Thoracic aorta (tissue), 2 donors: ENCODE measurements at places on chromosomes 2 and 18.

GRCh38 chr2:207458582-207458981 lies 71.2 kb upstream of the CREB1 start:
- DNase-seq, result no peak

DNA sequence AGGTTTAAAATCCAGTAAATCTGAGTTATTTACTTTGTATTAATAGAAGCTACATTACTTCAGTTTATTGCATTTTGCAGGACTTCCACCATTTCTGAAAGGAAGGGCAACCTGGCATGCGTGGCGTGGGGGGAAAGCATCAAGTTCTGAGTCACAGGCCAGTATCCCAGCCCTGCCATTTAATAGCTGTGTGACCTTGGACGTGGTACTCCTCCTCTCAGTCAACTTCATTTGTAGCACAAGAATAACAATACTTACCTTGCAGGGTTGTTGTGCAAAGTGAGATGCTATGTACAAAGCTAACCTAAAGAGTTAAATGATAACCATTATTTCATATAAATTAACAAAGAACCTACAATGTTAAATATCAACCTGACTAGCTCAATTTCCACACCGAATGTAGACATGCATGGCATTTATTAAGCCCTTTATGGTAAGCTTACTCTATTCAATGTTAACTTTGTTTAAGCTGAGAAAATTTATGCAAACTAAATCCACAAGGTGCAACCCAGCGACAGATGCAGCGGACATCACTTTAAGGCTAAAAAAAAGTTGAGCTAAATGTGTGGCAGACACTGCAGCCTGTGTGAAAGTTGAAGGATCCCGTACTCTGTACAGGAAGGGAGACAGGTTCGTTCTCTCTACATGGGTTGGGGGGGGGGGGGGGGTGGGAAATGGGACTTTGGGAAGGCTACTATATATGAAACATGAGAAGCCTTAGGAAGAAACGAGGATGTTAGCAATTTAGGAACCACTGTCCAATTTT lies 17.2 kb upstream of the STPG4 start:
- DNase-seq, result no peak

DNA sequence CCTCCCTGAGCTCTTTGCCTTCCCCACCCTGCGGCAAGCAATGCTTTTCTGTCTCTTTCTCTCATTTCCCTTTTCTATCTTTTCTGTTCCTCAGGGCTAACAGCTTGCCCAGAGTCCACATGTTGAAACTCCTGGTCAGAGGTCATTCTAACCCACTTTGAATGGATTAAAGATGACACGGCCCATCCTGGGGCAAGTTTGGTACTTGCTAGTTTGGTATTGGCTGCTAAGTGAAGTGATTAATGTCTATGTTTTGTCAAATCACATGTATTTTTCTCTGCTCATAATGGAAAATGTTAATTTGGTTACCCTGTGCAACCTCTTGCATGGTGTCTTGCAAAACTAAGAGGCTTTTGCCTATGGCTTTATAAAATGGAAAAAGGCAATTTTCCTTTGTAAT lies 960.2 kb downstream of the CNTNAP5 start:
- DNase-seq, result no peak

DNA sequence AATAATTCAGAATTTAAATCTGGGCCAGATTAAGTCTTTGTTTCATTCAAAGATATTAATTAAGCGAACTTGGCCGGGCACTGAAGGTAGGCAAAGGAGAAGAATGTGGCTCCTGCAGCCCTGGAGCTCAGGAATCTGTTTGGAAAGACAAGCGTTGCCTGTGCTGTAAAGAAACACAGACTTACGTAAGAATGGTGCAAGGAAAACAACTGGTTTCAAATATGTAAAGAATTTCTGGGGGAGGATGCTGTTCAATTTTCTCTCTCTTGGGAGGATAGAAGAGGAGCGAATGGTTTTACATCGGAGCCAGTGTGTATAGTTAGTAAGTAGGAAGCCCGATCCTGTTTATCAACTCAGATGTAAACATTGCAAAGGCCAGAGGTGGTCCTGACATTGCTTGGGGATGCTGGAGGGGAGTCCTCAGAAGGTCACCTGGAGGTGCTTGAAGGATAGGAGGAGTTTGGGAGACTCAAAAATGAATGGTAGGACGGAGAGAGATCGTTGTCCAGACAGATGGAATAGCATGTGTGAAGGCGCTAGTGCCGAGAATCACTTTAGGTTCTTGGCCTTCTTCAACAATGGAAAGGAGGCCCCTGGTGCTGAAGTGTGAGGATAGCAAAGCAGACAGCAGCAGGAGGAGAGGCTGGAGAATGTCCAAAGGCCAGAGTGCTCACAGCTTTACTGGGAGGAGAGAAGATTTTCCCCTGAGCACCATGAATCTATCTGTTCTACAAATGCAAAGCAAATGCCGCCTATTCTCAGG lies 456.1 kb downstream of the LPIN1 start:
- DNase-seq, result no peak

DNA sequence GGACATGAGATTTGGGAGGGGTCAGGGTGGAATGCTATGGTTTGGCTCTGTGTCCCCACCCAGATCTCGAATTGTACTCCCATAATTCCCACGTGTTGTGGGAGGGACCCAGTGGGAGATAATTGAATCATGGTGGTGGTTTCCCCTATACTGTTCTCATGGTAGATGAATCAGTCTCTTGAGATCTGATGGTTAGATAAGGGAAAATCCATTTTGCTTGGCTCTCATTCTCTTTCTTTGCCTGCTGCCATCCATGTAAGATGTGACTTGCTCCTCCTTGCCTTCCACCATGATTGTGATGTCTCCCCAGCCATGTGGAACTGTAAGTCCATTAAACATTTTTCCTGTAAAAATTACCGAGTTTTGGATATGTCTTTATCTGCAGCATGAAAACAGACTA lies 80.9 kb upstream of the GALNT5 start:
- DNase-seq, result no peak

- no peak for DNase-seq
These were observed 673.1 kb upstream of the VRK2 start for GRCh38 chr2:57373530-57373929.

- no peak for DNase-seq
These were observed 2.4 kb upstream of the MSGN1 start for GRCh38 chr2:17813742-17814473.
